ENCODE measurements at places on chromosomes 4 and X.

DNA sequence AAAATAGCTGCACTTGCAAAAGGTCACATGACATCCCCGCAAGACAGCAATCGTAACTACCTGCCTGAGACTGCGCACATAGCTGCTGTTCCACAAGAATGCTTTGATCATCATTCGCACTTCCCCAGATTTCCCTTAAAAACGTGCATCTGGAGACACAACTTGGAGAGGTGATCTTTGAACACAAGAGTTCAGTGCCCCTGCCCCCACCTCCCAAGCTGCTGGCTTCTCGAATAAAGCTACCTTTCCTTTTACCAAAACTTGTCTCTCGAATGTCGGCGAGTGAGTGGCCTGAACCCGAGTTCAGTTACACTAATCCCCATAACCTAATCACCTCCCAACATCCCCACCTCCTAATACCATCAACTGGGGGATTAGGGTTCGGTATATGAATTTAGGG is 14.4 kb upstream of the MRFAP1 start:
- DNase-seq, result no peak

GRCh38 chr4:145179281-145179860 is 1.0 kb downstream of the OTUD4 start:
- peak; percentile 90 for DNase-seq

DNA sequence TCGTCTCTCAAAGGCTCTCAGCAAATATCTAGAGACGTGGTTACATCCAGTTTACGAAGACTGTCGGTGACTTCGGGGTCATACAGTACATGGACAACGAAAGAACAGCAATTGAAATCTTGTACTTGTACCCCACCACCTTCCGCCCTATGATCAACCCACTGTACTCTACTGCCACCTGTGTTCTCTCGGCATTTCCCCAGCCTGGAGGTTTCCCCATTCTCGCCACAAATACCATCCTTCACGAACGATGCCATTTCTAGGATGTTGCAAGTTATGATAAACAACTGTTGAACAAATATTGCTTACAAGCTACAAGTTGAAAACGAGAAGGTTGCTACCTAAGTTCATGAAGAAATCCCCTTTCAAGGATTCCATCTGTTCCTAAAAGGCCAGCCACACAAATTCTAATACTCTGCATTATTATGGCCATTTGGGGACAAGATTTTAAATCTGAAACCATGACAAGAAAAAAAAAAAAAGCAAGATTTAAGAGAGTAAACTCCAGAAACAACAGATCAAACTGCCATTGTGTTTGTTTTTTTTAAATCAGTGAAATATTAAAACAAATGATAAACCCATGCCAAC is 1.6 kb downstream of the APBB2 start:
- DNase-seq, result no peak

DNA sequence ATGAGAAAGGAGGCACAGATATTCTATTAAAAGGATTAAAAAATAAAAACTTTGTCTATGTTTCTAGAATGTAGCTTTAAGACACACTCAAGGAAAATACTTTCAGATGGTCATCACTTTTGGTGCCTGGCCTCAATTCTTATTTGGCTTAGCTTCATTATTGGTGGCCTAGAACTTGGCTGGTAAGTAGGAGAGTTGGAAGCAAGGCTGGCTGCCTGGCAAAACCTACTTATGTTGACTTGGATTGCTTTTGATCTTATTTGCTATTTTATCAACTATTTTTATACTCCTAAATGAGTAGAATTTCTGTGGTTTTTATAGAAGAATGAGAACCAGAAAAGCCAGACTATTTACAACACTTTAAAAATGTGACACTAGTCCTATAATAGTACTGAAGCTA is 35.3 kb upstream of the JADE3 start:
- no peak for DNase-seq

- peak; percentile 48 for DNase-seq
Measured at GRCh38 chrX:71623714-71624113, 5.4 kb upstream of the CXCR3 start.

GRCh38 chr4:112953262-112953661 is 96.2 kb upstream of the ANK2 start:
- DNase-seq, result no peak

- DNase-seq, result no peak
Measured at GRCh38 chrX:7647831-7648230, 195.1 kb upstream of the VCX start.

DNA sequence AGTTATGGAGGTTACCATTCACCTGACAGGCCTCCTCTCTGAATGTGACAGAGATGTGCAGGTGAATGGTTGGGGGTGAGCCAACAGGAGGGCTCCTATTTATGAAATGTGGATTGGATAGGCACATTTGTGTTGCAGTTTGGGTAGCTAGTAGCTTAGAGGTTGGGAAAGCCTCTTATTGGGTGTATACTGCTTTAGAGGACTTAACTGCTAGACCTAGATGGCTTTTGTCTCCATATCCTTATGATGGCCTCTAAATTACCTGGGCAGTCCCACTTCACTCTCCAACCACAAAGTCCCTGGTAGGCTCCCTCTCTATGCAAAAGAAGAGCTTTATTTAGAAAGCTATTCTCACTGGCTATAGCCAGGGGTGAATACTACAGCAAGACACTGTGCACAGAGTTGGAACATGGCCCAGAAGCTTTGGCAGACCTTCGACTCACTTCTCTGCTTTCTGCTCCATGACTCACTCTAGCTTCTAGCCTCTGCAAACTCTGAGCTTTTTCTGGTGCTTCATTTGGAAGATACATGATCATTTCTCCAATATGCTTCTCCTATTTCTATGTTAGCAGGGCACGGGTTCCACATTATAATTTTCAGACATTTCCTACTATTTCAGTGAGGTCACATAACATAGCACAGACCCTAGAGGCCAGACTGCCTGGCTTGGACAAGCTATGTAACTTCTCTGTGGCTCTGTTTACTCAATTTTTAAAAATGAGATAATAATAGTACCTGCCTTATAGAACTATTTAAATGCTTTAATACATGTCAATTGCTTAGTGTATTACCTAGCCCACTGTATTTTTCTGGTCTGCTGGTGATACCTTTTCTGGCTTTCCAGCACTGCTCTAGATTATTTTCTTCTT is 6.0 kb upstream of the VGLL1 start:
- DNase-seq, result no peak

- DNase-seq, result no peak
Measured at GRCh38 chrX:1743105-1743504, 128.2 kb downstream of the ASMT start.

DNA sequence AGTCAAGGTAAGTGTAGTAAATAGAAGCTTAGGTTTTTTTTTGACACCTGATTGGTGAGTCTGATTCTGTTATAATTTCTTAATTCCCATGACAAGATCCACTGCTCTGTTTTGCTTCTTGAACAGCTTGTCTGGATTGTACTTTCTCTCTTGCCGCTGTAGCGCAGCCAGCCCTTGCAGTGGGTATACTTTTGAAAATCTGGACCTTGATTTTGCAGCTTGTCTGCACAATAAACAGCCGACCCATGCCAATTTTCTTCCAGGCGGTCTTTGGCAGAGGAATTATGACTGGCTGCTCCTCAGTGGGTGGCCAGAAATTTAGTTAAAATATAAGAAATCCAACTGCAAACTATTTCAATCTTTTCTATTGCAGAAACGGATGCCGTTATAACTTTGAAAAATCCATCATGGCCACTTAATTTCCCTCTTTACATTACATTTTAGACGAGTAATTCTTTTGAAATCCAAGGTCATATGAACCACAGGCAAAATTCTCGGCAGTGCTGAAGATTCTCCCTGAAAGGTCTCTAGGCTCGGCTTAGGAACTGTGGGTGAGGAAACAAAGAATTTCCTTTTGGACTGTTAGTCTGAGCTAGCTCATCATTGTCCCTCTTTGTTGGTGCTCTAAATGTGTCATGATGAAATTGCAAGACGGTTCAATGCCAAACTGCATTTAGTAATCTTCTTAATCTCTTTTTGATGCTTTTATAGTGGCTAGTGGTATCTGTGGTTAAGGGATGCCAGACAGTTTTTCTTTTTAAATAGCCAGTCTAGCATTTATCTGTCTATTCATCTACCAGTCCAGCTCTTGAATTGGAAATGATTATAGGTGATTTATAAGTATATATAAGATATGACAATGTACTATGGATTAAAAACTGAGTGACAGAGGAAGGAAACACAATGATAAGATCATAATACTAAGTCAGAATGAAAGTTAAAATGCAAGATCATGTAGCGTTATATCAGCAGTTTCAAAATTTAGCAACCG is 31.5 kb upstream of the PTTG2 start:
- no peak for DNase-seq

DNA sequence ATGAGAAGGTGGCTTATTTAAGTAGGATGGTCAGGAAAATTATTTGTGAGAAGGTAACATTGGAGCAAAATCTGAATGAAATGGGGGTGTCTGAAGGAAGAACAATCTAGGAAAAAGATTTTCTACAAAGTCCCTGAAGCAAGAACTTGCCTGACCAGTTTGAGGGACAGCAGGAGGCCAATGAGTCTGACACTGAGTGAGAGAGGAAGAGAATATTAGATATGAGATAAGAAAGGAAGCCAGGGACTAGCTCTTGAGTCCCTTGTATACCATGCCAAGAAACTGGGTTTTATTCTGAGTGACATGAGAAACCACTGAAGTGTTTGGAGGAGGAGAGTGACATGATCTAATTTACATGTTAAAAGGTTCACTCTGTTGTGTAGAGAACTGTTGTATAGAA is 1478.9 kb downstream of the RPA4 start:
- no peak for DNase-seq

GRCh38 chr4:11615601-11616000 is 186.9 kb upstream of the HS3ST1 start:
- no peak for DNase-seq

DNA sequence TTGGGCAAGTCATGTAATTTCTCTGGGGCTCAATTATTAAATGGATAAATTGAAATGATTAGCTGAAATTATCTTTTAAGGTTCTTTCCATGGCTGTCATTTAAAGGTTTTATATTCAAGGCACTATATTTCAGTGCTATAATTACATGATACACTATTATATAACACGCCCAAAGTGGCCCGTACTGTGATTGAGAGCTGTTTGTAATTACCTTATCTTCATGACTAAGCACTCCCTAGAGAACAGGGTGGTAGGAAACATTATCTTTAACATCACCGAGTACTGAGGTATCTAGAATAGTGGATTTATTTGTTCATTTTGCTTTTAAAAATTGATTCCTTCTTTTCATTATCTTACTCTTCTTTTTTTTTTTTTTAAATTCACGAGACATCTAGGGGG is 79.0 kb downstream of the DIAPH2 start:
- no peak for DNase-seq

DNA sequence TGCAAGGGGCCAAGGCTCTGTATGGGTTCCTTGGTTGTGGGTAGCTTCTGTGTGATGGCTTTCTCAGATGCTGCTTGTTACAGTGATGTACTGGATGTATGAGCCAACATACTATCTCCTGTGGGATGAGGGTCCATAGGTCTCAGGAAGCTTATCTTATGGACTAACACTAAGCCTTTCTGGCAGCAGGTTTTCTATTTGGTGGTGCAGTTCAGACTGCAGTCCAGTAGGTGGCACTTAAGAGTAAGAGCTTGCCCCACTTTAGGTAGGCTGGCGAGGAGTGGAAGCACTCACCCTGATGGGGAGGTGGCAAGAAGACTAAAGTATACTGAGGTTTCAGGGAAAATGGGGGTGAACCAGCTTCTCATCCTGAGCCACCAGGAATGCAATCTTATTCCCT is 306.7 kb upstream of the MAOA start:
- DNase-seq, result peak; percentile 41

GRCh38 chrX:106862972-106863688 is 40.0 kb downstream of the RIPPLY1 start:
- no peak for DNase-seq

- DNase-seq, result no peak
Measured at GRCh38 chrX:131330735-131331134, 41.6 kb upstream of the IGSF1 start.

- no peak for DNase-seq
Measured at GRCh38 chr4:47418147-47418546, 45.4 kb downstream of the COMMD8 start.

DNA sequence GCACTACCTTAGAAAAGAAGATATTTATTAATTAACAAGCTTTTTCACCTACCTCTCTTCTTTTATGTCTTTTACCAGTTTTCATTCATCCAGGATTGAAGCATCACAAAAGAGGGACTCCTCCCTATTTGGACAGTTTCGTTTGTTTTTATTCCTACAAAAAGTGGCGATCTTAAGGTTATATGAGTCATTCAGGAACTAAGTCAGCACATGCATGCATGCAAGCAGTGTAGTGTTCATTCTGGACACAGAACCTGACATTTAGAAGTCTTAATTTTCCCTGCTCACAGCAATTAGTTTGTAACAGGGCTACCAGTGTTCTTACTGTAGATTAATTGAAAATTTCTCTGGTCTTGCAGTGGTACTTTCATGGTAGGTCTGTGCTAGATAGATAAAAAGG is 47.9 kb upstream of the QRFPR start:
- DNase-seq, result no peak

DNA sequence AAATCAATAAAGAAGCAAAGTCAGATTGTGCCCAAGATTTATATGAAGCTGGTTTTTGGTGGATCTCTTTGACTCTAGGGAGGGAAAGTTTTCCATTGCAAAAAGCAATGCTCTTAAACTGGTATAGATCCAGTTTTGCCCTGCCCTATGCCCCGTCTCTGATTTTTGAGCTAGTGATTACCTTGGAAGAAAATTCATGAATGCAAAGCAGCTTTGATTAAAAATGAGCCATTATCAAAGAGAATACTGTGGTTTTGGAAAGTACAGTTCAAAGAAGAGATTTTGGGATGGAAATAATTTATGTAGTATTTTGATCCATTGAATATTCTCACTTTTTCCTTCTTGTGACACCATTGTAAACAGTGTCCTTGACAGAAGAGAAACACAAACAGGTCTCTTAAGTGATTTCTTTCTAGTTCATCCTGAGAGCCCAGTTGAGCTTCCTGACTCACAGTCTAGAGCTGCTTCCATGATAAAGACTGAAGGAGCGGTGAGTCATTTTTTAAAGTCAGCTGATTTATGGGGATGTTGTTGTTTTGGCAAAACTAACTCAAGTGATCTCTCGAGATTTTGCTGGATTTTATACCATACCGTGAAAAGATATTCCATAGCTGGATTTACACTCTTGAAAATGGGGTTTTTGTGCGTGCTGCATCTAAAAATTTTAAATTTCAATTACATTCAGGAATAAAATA is 76.7 kb downstream of the AFF1 start:
- no peak for DNase-seq

- peak; percentile 66 for DNase-seq
Measured at GRCh38 chrX:155056877-155057792, 13.8 kb downstream of the CMC4 start.

GRCh38 chr4:74473155-74473811 is 28.3 kb downstream of the AREG start:
- DNase-seq, result no peak

Data from activated CD8-positive, alpha-beta memory T cell treated with anti-CD3 and anti-CD28 coated beads, Interleukin-2, amount 10 ng/mL, durations not matched to agents 7 days and 5 days (primary cell).